ENCODE measurements at places on chromosomes 1 and 21.

DNA sequence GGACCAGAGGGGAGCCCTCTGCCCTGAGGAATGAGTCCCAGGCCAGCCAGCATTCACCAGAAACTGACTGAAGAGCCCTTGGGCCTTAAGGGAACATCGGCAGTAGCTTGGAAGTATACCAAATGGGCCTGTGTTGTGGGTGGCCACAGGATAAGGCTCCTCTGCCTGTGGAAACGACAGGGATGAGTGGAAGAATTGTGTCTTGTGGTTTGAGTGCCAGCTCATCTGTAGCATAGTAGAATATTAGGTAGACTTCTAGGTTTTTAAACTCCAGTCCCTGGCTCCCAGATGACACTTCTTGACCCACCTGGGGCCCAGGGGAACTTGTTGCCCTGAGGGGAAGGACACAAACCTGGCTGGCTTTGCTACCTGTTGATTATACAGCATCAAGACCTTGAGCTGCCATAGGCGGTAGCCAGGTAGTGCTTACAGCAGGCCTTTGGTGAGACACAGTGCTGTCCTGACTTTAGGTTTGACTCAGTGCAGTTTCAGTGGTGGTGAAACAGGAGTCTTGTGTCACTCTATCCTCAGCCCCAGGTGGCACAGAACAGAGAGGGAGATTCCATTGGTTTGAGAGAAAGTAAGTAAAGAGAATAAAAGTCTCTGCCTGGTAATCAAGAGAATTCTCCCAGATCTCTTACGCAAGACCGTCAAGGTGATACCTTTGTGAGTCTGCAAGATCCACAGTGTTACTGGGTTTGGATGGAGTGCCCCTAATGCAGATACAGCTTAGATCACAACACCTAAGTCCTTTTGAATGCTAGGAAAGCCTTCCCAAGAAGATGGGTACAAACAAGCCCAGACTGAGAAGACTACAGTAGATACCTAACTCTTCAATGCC, 50.2 kb downstream of the RABGAP1L start:
- DNase-seq: no peak

- no peak for DNase-seq
Observed at GRCh38 chr1:101595881-101596374, 359.1 kb downstream of the S1PR1 start.

- no peak for DNase-seq
Observed at GRCh38 chr1:6783936-6784559, 1.2 kb upstream of the CAMTA1 start.

DNA sequence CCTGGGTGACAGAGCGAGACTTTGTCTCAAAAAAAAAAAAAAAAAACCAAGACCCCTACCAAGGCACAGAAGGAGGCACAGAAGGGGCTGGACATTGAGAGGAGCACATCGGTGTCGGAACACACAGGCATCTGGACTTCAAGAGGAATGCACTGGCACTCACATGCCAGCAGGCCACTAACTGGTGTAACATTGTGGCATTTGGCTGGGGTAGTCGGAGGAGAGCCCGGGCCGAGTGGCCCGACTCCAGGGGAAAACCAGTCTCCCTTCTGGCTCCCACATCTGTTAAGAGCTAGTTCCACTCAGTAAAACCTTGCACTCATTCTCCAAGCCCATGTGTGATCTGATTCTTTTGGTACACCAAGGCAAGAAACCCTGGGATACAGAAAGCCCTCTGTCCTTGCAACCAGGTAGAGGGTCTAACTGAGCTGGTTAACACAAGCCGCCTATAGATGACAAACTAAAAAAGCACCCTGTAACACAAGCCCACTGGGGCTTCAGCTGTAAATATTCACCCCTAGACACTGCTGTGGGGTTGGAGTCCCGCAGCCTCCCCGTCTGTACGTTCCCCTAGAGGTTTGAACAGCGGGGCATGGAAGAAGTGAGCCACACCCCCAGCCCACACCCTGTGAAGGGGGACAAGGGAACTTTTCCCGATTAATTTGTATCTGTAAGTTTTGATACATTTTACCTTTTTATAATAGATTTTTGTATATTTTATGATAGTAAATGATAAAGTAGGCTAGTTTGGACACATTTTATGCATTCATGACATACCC, 17.2 kb upstream of the AKIRIN1 start:
- no peak for DNase-seq

- no peak for DNase-seq
Observed at GRCh38 chr21:42526379-42526727, 12.7 kb downstream of the SLC37A1 start.

DNA sequence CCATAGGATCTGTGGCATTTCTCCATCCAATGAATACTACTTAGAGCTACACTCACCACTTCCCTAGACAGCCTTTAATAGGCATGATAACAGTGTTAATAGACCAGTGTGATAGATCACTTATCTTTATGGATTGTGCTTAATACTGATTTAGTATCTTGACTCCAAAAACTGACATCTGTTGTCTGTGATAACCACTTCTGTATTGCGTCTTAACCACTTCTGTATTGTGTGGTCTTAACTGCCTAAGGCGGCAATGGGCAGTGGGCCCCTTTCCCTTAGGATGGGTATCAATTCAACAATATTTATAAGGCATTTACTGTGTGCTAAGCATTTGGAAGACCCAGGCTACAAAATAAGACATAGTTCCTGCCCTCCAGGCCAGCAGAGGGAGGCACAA, 32.0 kb upstream of the RCAN3 start:
- no peak for DNase-seq

DNA sequence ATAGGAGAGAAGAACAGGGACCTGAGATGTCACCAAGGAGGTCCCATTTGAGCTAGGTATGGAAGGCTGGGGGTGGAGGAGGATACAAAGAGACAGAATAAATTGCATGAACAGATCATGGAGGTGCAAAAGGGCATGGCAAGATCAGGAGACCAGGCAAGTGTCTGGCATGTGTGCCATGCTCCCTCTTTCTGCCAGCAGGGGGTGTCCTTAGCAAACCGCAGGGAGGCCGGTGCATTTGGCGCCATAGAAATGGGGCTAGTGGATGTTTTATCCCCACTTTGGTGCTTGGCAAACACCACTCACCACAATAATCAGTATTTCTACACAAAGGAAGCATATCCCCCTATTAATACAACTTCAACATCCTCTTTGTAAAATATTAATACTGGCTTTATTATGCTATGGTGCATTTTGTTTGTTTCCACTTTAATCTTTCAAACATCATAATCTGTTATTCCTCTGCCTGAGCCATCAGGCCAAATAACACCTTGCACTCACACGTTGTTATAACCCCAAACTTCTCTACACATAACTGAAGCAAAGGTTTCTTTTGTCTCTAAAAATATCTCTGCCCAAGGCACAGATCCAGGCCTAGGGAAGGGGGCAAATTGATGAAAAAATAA, 25.9 kb downstream of the S100A6 start:
- DNase-seq: no peak

GRCh38 chr1:53586765-53587164, 127.6 kb downstream of the DMRTB1 start:
- no peak for DNase-seq

DNA sequence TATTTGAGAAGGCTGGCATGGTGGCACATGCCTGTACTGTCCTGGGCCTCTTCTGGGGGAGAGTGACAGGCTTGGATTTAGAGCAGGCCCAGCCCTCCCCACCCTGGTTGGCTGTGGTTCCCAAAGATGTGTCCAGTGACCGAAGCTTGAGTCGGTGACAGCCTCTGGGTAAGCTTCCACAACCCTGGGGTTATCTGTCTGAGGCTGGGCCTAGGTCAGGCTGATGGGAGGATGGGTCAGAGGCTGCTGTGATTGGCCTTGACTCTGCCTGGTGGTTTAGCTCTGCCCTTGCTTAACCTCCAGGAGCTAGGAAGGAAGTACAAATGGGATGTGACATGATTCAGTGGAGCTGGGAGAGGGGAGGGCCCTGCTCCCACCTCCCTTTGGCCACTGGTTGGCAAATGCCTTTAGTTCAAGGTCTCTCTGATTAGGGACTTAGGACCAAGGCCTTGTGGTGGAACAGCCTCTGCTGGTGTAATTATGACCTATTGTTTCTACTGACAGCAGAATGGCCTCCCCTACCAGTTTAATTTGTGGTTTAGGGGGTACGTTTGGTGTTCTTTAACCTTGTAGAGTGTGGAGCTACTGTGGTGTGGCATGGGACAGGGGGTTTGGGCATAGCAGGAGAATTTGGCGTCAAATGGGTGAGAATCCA, 16.6 kb downstream of the NUDC start:
- DNase-seq: no peak

DNA sequence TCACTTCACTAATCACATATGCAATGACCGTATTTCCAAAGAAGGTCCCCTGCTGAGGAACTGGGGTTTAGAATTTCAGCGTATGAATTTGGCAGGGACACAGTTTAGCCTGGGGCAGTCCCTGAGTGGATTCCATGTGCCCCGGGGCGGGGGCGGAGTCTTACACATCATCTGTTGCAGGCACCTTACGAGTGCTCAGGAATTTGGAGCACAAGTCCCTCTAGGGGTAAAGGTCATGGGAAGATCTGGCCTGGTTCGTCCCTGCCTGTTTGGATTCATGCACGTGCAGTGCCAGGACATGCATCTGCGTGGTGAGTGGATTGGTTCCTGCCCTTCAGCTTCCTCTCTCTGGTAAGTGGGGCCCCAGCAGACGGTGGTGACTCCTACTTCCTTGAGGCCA, 208.3 kb upstream of the C1orf174 start:
- no peak for DNase-seq

Measured in stromal cell of bone marrow (primary cell).